ENCODE measurements at places on chromosomes 16 and 17.

GRCh38 chr17:75228305-75228704 is 22.8 kb downstream of the NUP85 start:
- no peak for DNase-seq

DNA sequence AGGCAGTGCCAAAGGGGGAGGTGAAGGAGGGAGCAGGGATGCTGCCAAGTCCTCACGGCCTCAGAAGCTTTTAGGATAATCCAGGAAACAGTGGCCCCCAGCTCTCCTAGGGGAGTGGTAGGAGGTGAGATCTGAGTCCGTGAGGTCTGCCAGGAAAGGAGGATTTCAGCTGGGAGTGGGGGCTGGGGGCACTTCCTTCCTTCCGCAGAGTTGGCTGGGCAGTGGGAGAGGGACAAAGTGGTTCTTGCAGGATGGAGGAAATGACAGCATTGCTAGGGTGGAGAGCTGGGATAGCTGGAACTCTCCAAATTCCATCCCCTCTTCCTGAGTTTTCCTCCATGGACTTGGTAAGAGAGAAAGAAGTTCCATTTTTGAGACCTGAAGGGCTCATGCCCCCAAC is 4.8 kb upstream of the SP6 start:
- DNase-seq: no peak

DNA sequence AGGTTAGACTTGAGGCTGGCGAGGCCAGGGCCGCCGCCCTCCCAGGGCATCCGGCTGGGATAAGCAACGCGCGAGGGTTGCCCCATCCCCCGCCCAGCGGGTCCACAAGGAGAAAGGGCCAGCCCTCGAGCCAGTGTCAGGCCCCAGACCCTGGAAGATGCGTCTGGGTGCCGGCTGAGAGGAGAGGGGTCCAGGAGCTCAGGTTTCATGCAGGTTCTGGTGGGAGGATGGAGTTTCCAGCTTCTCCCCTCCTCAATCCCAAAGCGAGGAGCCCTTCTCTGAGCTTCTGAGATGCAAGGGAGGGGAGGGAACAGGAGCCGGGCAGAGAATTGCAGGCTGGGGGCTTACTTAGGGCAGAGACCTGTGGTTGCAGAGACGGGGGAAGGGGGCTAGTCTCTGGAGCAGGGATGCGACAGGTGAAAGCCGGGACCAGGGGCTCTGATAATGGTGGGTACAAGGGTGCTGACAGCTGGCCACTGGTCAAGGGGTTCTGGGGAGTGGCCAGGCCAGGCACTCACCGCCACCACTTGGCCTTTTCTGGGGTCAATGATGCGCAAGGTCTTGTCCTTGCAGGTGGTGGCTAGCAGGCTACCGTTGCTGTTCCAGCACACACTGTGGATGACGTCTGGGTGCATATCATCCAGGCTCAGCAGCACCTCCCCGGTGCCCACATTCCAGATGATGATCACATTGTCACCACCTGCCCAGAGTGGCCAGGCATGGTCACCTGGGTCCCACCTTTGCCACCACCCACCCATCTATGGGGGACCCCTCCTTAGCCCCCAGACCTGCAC is 4.2 kb downstream of the CORO6 start:
- no peak for DNase-seq

GRCh38 chr16:73796241-73796640 is 500.4 kb upstream of the PSMD7 start:
- no peak for DNase-seq

- no peak for DNase-seq
Observed at GRCh38 chr17:36743130-36743529, 141.7 kb downstream of the MRM1 start.
